ENCODE measurements at places on chromosomes 4 and X.

DNA sequence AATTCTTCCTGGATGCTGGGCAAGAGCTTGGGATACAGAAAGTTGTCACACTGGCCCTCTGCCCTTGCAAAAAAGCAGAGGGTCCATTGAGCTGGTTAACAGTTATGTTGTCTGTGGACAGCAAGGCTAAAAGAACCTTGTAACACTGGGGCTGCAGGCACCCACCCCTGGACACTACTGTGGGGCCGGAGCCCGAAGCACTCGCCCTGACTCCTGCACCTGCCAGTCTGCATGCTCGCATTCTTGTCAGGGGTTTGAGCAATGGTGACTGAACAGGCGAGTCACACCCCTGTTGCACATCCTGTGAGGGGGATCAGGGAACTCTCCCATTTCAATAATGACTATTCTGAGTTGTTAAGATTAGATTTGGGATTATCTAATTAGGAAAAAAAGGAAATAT, 23.6 kb downstream of the ADH4 start:
- DNase-seq = no peak

DNA sequence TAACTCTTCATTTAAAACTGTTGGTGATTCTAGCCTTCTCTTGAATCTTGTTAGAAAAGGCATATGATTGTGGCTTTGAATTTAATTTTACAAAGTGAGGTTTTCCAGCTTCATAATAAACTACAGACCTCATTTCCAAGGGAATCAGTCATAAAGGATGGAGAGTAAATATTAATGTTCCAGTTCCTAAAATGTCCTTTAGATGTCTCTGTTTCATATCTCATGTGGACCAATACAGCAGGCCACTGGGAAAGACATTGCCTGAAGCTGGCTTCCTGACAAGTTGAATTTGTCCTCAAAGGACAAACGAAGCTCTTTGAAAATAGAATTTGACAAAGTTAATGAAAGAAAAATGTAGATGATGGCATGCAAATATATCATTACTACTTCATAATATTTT, 125.4 kb downstream of the ZNF330 start:
- DNase-seq = no peak

GRCh38 chr4:93187892-93188291, 640.7 kb upstream of the ATOH1 start:
- no peak for DNase-seq

DNA sequence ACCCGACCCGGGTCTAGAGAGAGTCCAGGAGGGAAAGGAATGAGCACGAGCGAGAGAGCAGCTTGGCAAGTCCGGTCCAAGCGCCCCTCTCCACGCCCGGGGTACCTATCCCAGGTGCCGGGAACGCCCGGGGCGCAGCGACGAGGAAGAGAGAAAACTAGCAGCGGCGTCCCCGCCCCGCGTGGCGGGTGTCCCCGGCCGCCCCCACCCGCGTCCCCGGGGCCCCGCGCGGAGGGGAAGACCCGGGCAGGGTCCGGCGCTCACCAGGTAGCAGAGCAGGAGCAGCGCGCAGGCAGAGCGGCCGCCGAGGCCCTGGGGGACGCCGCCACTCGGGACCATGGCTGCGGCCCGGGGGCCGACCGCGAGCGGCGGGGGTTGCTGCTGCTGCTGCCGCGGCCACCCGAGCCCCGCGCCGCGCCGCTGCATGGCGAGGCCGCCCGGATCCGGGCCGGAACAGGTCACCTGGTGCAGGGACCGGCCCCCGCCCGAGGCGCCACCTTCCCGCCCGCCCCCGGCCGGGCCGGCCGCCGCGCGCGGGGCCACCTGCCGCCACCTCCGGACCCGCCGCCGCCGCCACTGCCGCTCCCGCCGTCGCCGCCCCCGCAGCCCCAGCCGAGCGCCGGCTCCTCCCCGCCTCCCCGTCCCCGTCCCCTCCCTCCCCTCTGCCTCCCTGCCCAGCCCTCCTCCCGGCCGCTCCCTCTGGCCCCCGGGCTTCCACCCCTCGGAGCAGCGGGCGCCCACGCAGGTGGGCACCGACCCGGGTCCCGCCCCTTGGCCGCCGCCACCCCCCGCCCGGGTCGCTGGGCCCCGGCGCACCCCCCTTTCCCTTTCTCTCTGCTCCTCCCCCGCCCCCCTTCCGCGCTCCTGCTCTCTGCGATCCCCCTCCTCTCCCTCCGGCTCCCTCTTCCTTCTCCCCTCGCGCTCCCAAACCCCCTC, at the start of gene SEL1L3:
Gene SEL1L3, minus strand, starts transcription at position 578 of the 936 bp plus-strand sequence. Its CDS starts 152 bp downstream, at position 426.
- DNase-seq = no peak

DNA sequence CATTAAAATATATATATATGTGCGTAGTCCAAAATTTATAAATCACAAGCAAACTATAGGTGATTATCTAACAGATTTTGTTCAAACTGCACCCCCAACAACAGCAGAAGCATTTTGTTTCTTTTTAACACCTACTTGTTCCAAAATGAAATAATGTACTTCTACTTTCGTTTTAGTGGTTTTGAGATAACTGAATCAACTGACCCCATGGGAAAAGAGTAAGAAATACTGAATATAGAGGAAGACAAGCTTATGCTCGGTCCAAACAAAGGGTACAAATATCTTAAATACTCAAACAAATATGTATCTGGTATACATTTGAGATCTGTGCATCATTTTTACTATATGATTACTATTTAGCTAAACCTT, 22.4 kb downstream of the MAP7D3 start:
- DNase-seq = no peak

- DNase-seq = peak; percentile 86
Observed at GRCh38 chr4:119628281-119629141, at the start of gene PDE5A. Gene PDE5A, minus strand, starts transcription at chr4:119628804. Its CDS starts 133 bp downstream, at chr4:119628671.

DNA sequence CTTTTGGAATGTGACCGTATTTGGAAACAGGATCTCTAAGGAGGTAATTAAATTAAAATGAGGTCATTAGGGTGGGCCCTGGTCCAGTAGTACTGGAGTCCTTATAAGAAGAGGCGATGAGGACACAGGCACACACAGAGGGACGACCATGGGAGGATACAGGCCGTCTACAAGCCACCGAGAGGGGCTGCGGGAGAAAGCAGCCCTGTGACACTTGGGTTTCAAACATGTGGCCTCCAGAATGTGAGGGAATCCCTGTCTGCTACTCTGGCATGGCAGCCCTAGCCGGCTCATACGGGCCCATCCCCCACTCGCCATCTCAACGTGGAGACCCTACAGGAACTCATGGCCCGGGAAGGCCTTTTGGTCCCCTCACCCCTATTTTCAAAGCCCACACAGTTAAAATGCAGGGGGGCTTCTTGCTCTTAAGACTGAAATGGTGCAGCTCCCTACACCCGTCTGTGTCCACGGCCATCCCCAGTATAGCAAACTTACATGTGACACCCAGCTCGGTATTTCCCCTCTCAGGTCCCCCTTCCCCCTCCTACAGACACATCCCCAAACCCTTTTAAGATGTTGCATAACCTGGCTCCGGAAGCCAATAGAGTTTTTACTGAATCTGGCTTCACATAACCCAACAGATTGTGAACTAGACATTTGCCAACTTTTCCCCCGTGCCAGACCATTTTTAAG, 124.1 kb upstream of the TBL1X start:
- no peak for DNase-seq

DNA sequence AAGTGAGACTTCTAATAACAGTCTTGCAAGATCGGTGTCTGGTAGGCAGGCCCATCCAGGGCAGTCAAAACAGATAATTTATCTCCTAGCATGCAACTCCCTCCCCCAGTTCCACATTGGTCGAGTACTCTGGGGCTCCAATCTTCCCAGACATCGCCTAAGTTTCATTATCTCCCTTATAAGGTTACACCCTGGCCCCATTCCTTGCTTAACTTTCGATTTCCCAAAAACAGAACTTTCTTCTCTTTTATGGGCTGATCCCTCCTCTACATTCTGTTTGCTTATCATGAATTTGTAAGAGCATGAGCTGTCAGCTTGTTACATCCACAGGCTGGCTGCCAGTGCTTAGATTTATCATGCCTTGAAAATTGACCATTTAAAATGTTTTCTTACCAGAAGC, 471.3 kb downstream of the TECRL start:
- no peak for DNase-seq

GRCh38 chr4:7655511-7656243, 220.9 kb upstream of the PSAPL1 start:
- DNase-seq = peak; percentile 63

DNA sequence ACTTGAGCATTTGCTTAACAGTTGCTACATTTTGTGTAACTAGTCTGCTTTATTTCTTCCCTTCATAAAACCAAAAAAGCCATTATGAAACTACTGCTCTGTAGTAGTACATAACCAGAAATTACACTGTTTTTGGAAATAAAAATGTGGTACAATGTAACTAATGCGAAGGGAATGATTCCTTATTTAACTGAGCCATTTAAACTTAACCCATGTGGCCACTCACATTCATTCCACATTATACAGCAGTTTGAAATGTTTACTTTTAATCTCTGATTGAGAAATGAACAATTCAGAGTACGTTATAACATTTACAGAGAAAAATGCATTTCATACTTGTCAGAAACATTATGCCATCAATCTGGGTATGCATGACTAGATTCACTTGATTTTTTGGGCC, 94.2 kb downstream of the NYX start:
- DNase-seq = no peak

DNA sequence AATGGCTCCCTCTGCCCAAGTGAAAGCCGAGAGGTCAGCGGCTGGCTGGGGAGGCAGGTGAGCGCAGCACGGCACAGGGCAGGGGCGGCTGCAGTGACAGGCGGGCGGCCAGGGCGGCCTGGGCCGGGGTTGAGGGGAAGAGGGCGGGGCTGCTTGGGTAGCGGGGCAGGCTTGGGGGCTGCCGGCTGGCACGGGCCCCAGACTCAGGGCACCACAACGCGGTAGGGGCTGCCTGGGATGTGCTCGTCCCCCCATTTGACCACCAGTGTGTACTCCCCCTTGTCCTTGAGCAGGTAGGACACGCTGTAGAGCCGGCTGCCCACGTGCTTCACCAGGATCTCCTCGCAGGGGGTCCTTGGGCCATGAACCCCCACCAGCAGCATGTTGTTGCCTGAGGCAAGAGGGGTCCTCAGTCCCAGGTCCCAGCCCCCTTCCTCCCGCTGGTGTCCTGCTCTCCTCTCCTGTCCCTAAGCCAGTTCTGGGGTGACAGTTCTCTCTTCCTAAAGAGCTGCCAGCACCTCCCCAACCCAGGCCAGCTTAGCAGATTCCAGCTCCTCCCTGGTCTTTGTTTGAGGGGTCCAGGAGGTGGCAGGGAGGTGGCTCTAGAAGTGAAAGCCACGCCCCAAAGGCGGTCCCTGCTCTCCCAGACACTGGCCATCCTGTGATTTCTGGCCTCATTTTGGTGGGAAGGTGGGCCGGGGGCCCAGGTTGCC, 25.6 kb downstream of the FLNA start:
- no peak for DNase-seq

- DNase-seq = no peak
Observed at GRCh38 chrX:30957753-30958152, 68.7 kb upstream of the TAB3 start.

GRCh38 chrX:108833993-108834392, 97.6 kb upstream of the IRS4 start:
- no peak for DNase-seq

DNA sequence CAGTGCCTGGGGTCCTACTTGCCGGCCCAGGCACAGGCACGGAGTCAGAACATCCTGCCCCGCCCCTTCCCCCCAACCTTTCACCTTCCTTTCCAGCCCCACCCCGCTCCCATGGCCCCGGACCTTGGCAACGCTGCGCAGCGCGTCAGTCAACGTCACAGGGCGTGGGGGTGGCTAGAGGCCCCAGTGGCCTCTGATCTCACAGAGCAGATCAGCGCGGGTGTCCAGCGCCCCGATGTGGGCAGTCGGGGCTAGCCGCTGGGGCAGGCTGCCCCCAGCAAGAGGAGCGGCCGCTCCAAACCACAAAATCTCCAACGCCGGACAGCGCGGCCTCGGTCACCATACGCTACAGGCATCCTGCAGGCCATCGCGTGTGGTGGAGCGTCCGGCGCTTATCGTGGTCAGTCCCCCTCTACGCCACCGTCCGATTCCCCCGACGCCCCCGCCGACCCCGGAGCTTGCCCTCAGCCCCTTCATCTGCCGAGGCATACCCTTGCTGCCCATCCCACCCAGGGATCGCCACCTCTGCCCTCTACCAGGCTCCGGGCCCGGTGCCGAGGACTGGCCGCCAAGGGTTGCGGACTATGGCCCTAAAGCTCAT, 69.6 kb upstream of the APOOL start:
- DNase-seq = no peak

DNA sequence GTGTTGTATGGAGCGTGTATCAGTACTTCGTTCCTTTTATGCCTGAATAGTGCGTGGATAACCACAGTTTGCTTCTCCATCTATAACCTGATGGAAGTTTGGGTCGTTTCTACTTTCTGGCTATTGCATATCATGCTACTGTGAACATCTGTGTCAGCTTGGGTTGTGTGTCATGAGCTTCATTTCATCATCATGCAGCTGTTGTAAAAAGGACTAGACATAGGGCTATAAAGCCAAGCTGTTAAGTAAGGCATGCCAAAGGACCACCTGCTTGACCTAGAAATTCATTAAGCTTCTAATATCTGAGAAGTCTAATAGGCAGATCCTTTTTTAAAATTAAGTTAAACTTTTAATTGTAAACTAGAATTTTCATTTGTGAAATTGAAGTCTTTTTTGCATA, 18.4 kb downstream of the SMS start:
- DNase-seq = no peak

GRCh38 chrX:146238173-146238572, 420.5 kb downstream of the SLITRK2 start:
- no peak for DNase-seq

GRCh38 chr4:90990284-90990683, 863.1 kb downstream of the CCSER1 start:
- no peak for DNase-seq

- DNase-seq = peak; percentile 21
Observed at GRCh38 chrX:68249401-68249831, 183.9 kb downstream of the OPHN1 start.

GRCh38 chr4:52751487-52751911, 274 bp upstream of the ERVMER34-1 start:
- no peak for DNase-seq

GRCh38 chr4:42144028-42144427, 8.4 kb downstream of the BEND4 start:
- no peak for DNase-seq

DNA sequence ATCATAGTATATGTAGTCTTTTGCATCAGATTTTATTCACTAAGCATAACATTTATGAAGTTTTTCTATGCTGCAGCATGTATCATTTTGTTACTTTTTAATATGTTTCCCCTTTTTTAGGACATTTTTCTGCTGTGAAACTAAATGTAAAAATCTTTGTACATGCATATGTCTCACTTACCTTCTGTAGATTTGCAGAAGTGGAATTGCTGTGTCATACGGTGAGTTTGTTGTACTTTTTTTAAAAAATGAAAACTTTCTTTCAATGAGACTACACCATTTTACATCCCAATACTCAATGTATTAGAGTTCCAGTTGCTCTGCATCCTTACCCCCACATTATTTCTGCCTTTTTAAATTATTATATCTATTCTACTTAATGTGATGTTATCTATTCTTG, 868.9 kb downstream of the PDHA2 start:
- no peak for DNase-seq

GRCh38 chr4:104352211-104352610, 142.5 kb downstream of the CXXC4 start:
- DNase-seq = no peak

DNA sequence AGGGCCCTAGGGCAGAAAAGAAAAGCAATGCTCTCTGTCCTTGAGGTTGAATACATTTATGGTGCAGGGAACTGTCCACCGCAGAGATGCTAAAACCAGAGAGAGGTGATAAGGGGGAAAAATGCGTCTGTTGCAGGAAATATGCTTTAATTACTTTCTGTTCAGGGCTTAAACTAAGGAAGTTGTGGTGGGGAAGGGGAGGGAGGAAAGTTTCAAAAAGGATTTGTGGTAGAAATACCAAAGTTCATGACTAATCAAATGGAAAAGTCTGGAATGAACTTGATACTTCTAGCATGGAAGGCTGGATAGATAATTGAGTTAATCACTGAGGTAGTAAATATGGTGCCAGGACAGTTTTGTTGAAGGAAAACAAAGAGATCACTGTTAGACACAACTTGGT, 99.0 kb downstream of the ASB9 start:
- no peak for DNase-seq
